ENCODE measurements at places on chromosomes 1 and 21.

DNA sequence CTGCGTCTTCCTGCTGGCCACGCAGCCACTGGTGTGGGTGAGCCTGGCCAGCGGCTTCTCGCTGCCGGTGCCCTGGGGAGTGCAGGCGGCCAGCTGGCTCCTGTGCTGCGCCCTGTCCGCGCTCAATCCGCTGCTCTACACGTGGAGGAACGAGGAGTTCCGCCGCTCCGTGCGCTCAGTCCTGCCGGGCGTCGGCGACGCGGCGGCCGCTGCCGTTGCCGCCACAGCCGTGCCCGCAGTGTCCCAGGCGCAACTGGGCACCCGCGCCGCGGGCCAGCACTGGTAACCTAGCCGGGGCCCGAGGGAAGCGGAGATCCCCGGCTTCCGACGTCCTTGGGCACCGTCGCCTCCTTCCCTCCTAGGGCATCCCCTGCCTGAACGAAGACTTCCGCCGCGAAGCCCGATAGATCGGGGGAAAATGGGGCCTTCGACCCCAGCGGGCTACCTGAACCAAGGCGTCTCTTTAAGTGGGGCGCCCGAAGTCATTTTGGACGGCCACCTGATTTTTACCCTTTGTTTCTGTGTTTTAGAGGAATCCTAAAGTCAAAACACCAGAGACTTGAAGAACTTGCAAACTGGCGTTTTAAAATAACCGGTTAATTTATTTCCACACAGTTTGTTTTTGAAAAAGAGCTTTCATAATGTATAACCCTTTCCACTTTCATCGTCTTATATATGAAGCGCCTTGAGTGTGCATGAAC lies 2.0 kb downstream of the GPR88 start:
- DNase-seq = no peak

GRCh38 chr1:51952638-51953037 lies 37.9 kb downstream of the RAB3B start:
- no peak for DNase-seq

DNA sequence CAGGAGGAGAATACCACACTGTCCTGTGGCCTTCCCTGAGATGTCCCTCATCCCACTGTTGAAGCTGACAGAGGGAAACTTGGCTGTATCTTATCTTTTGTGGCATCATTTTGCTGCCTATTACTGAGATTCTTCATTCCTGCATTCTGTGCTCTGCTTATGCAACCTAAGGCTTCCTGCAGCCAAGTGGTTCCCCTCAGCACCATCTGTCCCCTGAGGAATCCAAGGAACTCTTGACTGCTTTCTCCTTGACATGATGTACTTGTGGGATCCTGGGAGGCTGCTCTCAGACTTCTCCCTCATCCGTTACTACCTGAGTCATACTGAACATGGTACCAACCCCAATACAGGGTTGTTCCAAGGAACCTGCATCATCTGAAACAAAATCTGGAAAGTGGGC lies 21.1 kb upstream of the RIMKLA start:
- no peak for DNase-seq

DNA sequence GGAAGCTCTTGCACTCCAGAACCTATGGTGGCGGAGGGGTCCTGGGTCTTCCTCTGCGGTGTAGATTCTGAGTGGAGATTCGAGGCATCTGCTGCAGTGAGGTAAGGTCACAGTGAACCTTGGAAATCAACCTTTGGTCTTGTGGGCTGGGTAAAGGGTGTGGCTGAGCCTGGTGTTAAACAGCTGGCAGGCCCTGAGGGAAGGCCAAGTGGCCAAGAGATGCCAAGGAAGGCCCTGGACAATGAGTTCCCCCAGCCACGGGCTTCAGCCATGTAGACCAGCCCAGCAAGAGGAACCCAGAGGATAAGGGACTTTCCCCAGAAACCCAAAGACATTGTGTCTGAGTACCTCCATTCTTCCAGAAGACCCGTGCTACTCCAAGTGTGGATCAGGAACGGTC lies 137.2 kb upstream of the ETS2 start:
- DNase-seq = no peak

GRCh38 chr21:35603494-35603893 lies 456.8 kb downstream of the SETD4 start:
- DNase-seq = peak; percentile 25

DNA sequence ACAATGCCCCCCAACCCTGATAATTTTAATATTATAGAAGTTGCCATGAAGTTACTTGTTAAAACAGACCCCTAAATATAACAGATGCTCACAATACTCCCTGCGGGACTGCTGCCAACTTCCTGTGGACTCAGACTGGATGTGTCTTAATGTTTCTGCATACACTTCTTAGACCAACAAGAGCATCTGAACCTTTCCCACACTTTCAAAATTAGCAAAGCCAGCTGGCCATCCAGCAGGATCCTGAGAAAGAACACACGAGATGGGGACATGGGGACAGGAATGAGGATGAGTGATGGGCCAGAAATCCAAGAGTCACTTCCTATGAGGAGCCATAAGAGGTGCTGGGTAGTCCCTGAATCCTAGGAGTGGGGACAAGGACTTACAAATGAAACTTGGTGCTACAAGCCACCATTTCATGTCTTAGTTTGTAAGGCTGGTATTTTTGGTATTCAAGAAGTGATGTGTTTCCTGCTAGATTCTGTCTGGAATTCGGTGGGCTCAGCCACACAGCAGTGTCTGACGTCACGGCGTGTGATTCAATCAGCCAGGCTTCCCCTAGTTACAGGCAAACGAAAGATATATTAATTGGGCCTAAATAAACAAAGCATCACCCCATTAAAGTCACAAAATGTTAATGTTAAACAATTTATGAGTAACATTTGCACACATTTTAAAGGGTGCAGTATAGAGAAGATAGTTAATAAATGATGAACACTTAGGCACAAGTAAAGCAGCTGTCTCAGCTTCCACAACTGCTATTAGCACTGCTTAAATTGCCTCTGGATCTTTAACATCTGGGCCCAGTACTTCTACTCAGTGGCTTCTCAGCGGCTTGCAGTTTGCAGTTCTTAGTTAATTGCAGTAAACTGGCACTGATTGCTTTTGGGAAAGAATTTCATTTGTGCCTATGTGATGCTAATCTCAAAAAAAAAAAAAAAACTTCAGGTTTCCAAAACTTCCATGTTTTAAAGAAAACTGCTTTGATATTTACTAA lies 41.2 kb upstream of the RGS8 start:
- no peak for DNase-seq

DNA sequence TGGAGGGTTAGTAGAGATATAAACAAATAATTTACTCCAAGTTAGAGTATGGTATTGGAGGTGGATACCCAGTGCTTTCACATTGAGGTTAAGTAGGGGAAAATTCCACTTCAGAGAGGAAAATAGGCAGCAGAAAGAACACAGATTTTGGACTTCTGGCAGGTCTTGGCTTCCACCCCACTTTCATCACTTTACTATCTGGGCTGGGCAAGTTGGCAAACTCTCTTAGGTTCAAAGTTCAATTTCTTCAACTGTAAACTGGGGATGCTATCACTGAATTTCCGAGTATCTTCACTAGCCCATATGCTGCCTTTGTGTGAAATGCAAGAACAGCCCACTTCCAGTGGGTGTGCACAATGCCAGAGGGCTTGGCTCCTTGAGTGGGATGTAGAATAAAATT lies 214.9 kb downstream of the GABPA start:
- DNase-seq = no peak

DNA sequence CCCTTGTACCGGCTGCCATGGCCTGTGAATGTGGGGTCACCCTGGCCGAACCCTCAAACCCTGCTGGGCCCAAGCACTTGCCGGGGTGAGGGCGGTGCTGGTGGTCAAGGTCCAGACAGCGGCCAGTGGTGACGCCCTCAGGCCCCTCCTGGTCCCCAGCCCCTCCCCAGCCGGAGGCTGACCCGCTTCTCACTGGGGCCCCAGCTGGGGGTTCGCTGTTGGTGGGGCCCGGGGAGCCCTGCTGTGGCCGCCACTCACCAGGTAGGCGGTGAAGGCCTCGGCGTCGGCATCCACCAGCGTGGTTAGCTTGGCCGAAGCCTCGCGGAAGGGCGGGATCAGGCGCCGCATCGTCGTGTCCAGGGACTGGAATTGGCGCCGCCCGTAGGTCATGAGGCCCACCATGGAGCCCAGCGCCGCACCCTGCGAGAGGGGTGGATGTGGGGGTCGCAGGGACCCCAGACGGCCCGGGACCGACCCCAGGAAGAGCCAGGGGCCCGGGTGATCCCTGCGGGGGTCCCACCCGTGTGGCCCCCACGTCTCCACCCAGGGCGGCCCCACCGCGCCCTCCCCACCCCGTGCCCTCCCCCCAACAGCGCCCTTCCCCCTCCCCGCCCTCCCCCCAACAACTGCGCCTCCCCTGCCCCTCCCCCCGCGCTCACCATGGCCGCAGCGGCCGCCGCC lies 10.1 kb downstream of the FTCD start:
- DNase-seq = no peak
